Activated CD4-positive, alpha-beta T cell treated with anti-CD3 and anti-CD28 coated beads for 36 hours (primary cell): ENCODE measurements at places on chromosomes 1 and 21. TPM values are rescaled to one million over a fixed set of nuclear protein-coding genes. Genes with fewer than 3 reads are reported as not detected.

GRCh38 chr1:45134461-45134873 is 71.9 kb downstream of the ZSWIM5 start:
- DNase-seq = no peak

DNA sequence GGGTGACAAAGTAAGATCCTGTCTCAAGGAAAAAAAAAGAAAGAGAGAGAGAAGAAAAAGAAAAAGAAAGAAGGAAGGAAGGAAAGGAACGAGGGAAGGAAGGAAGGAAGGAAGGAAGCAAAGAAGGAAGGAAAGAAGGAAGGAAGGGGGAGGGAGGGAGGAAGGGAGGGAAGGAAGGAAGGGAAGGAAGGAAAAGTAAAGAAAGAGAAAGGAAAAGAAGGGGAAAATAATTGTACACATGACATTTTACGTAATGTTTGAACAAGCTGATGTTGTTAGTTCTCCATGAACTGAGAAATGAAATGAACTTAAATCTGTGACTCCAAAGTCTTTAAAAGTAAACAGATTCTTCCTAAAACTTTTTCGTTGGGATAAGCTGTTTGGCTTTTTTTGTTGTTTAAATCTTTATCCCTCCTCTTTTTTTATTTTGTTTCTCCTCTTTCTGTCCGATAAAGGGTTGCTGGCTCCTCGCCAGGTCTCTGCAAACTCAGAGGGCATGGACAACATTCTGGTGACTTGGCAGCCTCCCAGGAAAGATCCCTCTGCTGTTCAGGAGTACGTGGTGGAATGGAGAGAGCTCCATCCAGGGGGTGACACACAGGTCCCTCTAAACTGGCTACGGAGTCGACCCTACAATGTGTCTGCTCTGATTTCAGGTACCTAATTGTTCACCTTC is 59.8 kb downstream of the IL12RB2 start:
- no peak for DNase-seq

DNA sequence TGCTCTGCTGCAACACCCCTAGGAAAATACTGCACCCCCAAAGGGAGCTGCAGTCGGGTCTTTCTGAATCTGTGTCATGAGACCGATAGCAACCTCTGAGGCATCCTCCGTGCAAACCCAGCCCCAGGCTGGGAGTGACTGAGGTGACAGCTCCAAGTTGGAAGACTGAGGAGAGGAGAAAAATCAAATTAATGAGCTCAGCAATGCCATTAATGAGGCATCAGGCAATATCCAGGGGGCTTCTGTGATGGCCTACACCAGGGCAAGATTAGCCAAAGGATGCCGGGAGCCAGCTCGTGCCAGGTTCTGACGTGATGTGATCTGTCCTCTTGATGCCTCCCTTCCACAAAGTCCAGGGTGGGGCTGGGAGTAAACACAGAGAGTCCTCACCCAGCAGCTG is 30.8 kb upstream of the PSMB2 start:
- no peak for DNase-seq

GRCh38 chr1:168190403-168190802 is 11.6 kb downstream of the TIPRL start:
- no peak for DNase-seq

The PTPRU gene
- 0.37 TPM for total RNA-seq

DNA sequence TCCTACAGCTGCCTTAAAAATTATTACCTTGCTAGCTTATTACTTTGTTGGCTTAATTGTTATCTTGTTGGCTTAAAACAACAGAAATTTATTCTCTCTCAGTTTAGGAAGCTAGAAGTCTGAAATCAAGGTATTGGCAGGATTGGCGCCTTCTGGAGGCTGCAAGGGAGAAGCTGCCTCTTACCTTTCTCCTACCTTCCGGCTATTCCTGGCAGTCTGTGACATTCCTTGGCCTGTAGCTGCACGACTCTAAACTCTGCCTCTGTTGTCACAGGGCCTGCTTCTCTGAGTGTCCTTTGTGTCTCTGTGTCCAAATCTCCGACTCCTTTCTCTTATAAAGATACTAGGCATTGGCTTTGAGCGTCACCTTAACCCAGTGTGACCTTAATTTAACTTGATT is 579.9 kb upstream of the B3GALT2 start:
- no peak for DNase-seq

- no peak for DNase-seq
Measured at GRCh38 chr1:111770916-111771315, 15.2 kb downstream of the DDX20 start.

The PITHD1 gene
- total RNA-seq = 53.1 TPM

The MR1 gene
- 21.5 TPM for total RNA-seq

The DMRTA2 gene
- not detected for total RNA-seq

DNA sequence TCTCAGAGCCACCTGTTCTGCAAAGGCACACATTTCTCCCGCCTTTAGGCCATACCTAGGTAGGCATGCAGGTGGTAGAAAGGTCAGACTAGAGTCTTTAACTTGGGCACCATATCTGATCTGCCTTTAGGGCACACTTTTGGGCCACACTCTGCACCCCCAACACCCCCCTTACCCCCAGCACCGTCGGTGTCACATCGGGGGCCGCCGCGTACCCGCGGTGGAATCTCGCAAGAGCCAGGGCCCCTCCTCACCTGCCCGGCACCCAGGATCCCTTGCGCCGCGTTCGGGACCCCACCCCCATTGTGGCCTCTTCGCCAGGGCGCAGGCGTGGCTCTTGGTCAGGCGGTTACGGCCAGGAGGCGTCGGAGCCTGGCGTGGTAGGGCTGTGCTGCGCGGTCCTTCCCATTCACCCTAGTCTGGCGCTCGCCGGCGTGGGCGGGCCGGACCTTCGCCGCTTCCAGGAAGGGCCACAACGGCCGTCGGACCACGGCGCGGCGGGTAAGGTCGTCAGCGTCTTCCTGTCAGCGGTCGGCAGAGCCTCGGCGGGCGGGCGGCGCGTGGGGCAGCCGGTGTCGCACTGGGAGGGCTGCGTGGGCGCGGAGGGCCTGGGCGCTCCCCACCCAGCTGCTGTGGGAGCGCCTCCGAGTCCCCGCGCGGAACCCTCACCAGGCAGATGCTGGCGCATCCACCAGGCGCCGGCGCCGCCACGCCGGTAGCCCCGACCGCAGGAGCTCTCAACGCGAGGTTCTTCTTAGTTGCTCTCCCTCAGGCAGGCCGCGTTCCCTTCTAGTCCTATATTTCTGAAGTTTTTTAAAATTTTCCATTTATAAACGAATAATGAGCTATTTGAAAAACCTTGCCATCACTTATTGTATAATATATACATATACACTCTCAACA is at the start of gene DNAH14:
Gene DNAH14 (plus strand): TSS at position 341 of the 903 bp plus-strand sequence. CDS start 23,028 bp downstream, outside the sequence.
- DNase-seq = peak; percentile 50

- DNase-seq = peak; percentile 58
Measured at GRCh38 chr1:175208773-175209492, 16.4 kb upstream of the KIAA0040 start.

- DNase-seq = no peak
Measured at GRCh38 chr1:88275259-88275862, 408.7 kb upstream of the PKN2 start.

GRCh38 chr1:32636914-32637645 is 13.3 kb downstream of the ZBTB8OS start:
- no peak for DNase-seq

The VTCN1 gene
- not detected for total RNA-seq

GRCh38 chr1:96525657-96526557 is 195.7 kb upstream of the PTBP2 start:
- no peak for DNase-seq

The TBX19 gene
- 2.5 TPM for total RNA-seq

DNA sequence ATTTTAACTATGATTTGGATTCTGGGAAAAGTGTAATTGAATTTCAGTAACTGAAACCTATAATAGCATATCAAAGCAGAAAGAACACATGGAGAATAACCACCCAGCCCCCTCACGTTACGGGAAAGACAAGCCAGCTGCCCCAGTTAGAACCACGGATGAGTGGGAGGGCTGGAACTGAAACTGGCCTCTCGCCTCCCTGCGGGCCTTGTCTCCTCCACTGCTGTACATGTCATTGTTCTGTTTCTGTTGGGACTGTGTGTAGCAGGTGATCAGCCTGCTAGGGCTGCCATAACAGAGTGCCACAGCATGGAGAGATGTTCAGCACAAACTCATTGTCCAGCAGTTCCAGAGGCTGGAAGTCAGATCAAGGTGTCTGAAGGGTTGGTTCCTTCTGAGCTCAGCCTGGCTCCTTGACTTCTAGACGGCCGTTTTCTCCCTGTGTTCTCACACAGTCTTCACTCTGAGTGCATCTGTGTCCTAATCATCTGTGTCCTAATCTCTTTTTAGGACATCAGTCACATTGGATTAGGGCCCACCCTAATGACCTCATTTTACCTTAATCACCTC is 52.4 kb downstream of the MAP3K21 start:
- peak; percentile 30 for DNase-seq

DNA sequence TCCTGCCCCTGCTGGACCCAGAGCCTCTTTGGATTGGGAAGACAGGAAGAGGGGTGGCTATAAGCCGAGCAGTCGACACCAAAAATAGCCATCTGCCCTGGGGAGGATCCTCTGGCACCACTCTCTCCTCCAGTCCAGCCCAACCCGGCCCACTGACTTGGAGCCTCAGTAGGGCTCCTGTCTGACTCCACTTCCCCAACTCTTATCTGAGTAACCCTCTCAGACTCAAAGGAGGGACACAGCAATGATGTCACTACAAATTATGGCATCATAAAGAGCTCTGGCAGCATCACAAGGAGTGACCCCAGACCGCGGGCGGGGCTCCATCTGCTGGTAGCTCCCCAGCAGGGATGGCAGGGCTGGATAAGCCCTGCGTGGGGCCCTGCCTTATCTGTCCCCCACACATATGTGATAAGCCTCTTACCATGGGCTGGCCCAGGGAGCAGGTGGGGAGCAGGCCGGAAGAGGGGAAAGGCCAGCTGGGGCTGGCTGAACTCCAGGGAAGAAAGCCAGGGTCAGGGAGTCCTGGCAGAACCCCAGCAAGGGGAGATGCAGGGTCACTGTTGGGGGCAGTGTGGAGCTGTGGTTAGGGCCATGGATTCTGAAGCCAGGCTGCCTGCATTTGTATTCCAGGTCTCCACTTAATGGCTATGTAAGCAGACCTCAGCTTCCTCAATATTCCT is 4.6 kb upstream of the SLC6A9 start:
- DNase-seq = no peak

DNA sequence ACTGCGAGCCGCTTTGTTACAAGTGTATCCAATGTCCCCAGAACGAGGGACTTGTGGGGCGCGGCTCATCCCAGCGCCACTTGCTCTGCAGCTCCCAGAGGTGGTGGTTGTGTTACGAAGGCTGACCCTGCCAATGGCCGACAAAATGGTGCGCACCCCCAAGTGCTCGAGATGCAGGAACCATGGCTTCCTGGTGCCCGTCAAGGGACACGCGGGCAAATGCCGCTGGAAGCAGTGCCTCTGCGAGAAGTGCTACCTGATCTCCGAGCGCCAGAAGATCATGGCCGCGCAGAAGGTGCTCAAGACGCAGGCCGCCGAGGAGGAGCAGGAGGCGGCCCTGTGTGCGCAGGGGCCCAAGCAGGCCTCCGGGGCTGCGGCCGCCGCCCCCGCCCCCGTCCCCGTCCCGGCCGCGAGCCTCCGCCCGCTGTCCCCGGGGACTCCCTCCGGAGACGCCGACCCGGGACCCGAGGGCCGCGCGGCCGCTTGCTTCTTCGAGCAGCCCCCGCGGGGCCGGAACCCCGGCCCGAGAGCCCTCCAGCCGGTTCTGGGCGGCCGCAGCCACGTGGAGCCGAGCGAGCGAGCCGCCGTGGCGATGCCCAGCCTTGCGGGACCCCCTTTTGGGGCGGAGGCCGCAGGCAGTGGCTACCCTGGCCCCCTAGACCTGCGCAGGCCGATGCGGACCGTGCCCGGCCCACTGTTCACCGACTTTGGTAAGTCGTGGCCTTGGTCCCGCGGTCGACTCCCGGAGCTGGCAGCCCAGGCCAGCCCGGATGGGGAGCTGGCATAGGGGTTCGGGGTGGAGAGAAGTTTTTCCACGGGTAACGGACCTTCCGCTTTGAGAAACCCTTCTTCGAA is at the start of gene DMRTB1:
Gene DMRTB1 (plus strand): TSS at position 79 of the 855 bp plus-strand sequence. CDS start 55 bp downstream, at position 134.
- no peak for DNase-seq

DNA sequence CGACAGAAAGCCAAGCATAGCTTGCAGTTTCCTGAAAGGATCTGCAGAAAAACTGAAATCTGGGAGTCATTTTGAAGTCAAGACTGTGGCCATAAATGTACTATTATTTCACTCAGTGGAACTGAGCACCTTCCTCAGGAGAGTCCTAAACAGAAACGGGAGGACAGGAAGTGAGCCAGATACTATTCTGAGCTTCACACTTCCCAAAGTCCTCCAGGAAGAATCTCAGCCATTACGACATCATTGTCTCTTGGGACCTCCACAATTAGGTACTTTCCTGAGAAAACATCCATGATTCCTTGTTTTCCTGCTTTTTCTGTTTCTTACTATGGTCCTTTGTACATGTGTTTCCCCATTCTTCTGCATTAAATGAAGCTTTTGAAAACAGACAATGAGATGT is 299.2 kb upstream of the USP25 start:
- DNase-seq = no peak

GRCh38 chr1:78864175-78864574 is 142.4 kb downstream of the ADGRL4 start:
- no peak for DNase-seq

GRCh38 chr1:156488566-156489165 is 11.9 kb downstream of the MEF2D start:
- DNase-seq = peak; percentile 73

DNA sequence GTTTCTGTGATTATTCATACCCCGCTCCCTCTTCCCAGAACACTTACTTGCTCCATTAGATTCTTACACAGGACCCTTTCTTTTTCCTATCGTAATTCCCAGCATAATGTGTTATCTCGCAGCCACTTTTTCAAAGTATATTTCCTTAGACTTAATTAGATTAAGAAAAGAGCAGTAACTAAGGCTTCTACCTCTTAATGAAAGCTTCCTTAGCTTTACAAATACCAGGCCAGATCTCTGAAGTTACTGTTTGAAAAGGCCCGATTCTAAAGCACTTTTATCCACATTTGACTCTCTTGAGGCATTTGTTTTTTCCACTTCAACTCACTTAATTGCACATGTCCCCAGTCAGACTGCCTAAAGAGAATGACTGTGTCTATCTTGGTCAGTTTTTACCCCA is 1264.3 kb upstream of the ADGRL2 start:
- DNase-seq = no peak

DNA sequence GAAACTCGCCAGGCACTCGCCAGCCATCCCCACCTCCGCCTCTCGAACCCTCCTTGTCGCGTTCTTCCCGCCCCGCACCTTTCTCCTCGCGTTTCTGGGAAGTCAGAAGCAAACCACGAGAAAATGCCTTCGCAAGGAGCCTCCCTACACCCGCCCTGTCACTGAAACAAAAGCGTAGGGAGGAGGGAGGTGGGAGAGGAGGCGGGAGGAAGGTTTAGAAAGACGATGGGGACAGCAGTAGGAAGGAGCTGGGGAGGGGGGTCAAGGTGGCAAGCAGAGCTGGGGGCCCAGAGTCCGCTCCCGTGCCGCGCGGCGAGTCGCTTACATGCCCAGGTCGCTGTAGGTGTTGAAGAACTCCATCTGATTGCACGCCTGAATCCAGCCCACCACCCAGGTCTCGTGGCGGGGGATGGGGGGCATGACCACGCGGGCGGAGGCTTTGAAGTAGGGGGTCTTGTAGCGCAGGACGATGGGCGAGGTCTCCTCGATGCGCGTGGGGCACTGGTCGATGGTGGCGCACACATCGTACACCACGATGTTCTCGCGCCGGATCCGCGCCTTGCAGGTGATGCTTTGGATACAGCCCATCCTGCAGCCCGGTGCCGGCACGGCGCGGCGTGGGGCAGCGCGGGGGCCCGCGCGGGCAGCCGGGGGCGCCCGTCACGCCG is 1.0 kb downstream of the FAM78B start:
- peak; percentile 28 for DNase-seq

The TNFRSF14 gene
- 135 TPM for total RNA-seq

The PROK1 gene
- not detected for total RNA-seq

The IGSF3 gene
- total RNA-seq = 3.8 TPM

GRCh38 chr21:17264182-17264581 is 248.7 kb upstream of the CXADR start:
- DNase-seq = no peak

- DNase-seq = no peak
Measured at GRCh38 chr1:205948886-205949285, 5.6 kb upstream of the SLC26A9 start.
